Epithelial cell of proximal tubule (primary cell): ENCODE measurements at places on chromosomes 16 and 17.

- DNase-seq = no peak
Measured at GRCh38 chr17:28828294-28829040, 14.1 kb downstream of the FAM222B start.

- DNase-seq = no peak
Measured at GRCh38 chr16:11006656-11007055, 62.3 kb downstream of the CLEC16A start.

- no peak for DNase-seq
Measured at GRCh38 chr16:89657442-89658220, at the start of the genes CHMP1A and SPATA33. CHMP1A (minus strand) TSS chr16:89657708; CDS start chr16:89657588, 120 bp downstream. SPATA33 (plus strand) TSS chr16:89657836; CDS start chr16:89657912, 76 bp downstream.

- DNase-seq = no peak
Measured at GRCh38 chr16:18836702-18837101, 35.4 kb upstream of the ARL6IP1 start.

DNA sequence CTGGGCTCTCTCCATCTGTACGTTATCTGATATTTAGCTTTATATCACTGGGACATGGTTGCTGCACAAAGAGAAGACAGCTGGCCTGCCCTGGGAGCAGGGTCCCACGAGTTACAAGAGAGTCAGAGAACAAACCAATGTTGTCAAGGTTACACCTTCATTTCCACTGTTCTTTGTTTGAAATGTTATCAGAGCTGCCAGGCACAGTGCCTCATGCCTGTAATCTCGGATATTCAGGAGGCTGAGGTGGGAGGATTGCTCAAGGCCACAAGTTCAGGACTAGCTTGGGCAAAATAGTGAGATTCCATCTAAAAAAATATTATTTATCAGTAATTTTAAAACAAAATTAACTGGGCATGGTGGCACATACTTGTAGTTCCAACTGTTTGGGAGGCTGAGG is 34.6 kb downstream of the ATP6V0A1 start:
- no peak for DNase-seq

GRCh38 chr17:8846768-8847211 is 20.7 kb downstream of the PIK3R6 start:
- no peak for DNase-seq

- DNase-seq = no peak
Measured at GRCh38 chr17:18257982-18258355, 569 bp downstream of the FLII start.

DNA sequence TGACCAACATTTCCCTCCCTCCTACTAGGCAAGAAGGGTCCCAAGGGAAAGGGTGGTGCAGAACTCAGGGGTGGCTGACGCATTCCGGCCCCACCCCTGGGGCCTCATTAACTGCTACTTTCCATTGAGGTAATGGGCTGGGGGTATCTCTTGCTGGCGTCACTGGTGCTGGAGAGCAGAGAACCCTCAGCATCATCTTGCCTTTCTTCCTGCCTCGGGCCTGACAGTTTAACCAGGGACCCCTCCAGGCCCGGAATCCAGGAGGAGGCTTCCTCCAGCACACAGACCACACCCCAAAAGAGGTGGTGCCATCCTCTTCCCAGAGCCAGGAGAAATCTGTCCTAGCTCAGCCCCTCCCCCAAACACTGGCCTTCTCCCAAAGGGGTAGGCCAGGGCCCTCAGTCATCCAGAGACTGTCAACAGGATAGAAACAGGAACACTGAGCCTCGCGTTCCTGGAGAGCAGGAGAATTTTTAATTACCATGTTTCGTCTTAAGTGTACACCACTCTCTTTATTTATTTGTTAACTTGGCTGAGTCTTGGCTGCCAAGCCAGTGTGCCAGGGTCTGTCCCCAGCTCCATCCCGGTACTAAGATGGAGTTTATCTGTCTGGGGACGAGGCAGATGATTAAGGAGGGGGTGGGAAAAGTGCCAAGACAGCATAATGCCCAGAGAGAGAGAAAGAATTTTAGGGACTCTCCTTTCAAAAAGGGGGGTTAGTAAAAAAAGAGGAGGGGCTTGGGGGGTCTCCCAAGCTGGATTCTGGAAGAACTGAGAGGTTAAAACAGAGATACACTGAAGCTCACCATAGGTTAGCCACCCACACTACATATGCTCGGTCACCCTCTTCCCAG is 5.1 kb downstream of the ETV4 start:
- no peak for DNase-seq

DNA sequence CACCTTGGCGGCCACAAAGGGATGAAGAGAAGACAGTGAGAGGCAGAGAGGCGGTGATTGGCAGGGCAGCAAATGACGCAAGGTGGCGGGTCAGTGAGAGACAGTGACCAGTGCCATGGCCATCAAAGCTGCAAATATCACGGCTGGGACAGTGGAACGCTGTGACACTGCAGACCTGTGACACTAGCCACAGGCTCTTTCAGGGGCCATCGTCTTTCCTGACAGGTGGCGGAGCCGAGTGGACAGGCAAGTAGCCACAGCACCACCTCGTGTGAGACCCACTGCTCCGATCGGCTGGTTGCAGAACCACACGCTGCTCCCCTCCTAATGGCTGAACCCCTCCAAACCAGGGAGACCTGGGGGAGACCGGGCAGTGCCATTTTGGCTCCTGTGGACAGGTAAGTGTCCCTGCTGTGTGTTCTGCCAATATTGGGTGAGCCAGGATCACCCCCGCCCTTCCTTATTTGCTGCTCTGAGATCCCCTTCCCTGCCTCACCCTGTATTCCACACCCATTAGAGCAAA is 7.9 kb upstream of the ZNF778 start:
- DNase-seq = no peak

- no peak for DNase-seq
Measured at GRCh38 chr16:23876256-23876896, 40.6 kb downstream of the PRKCB start.

- DNase-seq = no peak
Measured at GRCh38 chr16:85400305-85401205, 212.6 kb upstream of the GSE1 start.

- DNase-seq = no peak
Measured at GRCh38 chr17:39643271-39643670, 6.3 kb downstream of the STARD3 start.

- no peak for DNase-seq
Measured at GRCh38 chr16:31704138-31704537, 169.5 kb upstream of the ZNF267 start.

GRCh38 chr16:82753821-82754220 is 127.1 kb downstream of the CDH13 start:
- DNase-seq = peak; percentile 55

GRCh38 chr16:11672206-11673090 is 4.2 kb downstream of the SNN start:
- DNase-seq = no peak

- DNase-seq = peak; percentile 3
Measured at GRCh38 chr16:58366247-58367031, 25.8 kb upstream of the GINS3 start.

DNA sequence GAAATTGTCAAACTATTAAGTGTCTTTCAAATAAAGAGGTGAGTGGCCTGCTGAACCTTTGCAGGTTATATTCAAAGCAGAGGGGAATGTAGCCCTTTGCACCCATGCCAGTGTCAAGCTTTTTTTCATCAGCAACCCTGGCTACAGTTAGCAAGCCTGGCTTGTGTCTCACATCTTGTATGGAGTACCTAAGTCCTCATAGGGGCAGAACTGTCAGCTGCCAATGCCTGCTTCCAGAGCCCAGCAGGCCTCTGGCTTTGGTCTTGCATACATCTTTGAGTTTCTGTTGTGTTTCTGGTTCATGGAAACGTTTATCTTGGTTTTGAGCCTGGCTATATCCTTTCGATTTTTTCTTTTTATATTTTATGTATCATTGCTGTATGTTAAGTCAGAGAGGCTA is 26.8 kb downstream of the REXO5 start:
- DNase-seq = no peak

- no peak for DNase-seq
Measured at GRCh38 chr16:89829630-89830437, 1.6 kb downstream of the SPIRE2 start.

DNA sequence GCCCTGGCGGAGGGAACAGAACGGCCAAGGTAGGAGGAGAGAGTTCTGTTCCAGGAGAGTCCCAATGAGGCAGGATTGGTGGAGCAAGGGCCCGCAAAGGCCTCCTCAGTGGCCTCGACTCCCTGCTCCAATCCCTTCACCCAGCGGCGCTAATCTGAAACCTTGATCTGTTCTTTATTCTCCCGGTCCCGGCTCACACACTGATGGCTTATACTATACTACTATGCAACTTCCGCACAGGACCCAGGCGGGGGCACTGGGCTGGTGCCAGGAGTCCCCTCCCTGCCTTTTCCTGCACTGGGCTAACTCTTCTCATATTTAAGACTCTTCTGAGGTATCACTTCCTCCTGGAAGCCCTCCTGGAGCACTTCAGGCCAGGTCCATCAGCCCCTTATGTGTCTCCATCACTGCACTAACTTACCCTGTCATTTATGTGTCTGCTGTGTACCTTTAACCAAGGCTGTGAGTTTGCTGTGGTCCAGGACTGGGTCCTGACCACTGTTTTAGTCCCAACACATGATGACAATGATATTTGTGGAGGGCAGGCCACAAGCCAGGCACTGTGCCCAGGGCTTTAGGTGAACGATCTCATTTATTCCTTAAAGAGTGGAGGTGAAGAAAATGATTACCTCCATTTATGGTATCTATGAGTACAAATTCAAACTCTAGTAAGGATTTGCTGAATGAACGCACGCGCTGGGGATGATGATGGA is 6.8 kb downstream of the CCDC102A start:
- DNase-seq = no peak

DNA sequence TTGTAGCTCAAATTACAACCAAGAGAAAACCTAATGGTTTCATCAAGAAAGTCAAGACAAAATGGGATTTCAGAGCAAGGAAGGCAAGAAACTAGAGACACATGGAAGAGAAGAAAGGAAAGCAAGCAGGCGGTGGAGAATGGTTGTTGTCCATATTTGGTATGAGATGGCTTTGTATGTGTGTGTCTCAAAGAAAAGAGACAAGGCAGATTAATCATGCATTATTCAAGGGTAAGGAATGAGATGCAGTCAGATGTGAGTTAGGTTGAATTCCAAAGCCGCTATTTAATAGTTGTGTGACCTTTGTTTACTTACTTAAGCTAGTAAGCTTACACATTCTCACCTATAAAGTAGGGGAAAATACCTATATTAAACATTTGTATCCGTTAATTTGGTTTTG is 1029.6 kb downstream of the CDH11 start:
- peak; percentile 59 for DNase-seq

DNA sequence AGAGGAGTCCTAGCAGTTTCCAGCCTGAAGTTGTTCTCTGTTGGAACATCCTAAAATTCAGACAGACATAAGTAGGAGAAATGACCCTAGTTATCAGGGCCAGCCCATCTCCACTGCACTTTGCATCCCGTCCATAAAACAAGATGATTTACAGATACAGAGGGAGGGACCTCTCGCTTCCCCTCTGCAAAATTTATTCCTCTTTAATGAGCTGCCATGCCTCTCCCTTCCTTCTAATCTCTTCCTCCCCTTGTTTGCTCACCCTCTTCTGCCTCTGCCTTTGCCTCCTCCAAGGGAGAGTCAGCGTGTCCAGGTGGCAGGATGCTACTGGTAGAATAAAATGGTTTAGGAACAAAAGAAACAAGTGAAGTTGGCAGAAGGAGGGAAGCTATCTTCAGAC is 351.3 kb downstream of the SOX9 start:
- DNase-seq = no peak

DNA sequence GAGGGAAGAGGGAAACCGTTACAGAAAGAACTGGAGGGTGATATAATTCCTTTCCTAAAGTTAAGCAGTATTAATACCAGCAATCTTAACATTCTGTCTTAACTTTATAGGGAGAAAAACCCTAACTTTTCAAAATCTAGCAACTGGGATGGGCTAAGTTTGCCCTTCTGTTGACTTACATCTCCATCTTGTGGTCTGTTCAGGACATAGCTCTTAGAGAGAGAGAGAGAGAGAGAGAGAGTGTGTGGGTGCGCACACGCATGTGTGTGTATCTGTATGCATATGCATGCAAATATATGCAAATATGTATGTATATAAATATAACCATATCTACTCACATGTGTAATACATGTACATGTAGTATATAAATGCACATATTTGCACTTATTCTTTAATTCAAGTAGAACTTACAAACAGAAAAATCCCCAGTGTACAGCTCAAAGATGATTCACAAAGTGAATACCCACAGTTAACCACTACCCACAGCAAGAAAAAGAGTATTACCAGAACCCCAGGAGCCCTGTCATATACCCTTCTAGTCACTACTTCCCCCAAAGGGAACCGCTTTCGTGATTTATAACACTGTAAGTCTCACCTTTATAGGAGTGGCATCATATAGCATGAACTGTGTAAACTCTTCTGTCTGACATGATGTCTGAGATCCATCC is 46.5 kb downstream of the STX8 start:
- DNase-seq = no peak

DNA sequence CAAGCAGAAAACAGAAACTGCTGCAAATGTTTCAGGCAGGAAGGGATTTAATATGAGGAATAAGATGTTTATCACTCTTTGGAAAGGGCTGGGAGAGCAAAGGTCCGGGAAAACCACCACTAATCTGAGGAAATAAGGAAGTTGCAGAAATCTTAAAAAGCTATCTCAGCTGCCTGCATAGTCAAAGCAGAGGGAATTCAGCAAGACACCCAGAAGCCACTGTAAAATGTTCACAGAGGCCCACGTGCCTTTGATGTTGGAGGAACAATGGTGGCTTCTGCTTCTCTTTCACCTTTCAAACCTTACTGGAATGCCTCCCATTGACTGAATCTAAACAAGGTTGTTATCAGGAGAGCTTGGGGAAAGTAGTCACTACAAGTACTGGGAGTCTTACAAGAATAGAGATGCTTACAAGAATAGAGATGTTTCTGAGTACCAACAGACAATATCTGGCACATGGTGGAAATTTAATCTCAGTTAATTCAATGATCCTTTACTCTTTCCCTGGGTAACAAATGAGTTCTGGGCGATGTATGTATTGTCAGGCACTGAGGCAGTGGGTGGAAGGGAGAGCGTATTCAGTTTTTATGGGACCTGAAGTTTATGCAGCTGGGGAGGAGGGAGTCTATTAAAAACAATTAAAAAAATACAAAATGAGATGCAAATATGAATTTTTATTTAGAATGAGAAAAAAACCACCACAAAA is 56.1 kb upstream of the MED13 start:
- DNase-seq = no peak

DNA sequence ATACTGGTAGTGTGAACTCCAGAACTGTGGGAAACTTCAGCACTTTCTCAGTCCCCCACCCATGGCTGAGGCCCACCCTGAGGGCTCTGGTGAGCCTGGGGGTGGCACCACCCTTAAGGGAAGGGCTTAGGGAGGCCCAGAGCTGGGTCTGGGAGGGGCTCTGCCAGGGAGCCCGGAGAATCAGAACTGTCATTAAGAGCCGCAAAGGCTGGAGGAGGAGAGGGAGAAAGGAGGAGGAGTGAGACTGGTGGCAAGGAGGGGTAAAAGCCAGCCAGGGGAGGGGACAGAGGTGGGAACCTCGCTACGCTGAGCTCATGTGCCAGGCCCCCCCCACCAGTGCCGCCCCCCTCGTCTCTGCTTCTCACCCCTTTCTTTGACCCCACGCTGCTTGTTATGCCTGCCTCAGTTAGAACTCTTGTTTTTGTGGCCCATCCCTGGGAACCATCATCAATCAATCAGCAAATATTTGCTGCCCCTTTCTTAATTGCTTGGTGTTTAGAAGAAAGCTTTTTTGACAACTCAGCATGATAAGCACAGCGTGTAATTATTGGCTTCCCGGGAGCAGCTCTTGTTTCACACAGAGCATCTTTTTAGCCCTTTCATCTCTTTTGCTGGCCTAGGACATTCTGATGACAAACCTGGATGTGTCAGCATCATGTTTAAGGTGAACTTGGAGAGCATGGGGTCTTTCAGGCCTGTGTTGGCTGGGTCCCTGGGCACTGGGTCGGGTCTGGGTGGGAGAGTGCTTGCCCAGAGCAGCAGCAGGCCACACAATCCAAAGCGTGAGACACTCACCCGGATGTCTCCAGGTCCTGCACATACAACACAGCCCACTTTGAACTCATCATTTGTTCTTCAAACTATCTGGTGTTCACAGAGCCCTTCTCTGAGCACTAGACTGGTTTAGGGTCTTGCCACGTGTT is 77.7 kb downstream of the NETO2 start:
- no peak for DNase-seq
